ENCODE measurements at places on chromosomes 5 and 9. TPM values are rescaled to one million over a fixed set of nuclear protein-coding genes. Genes with fewer than 3 reads are reported as not detected.

TMCO6 gene
- 46.4 TPM for polyA plus RNA-seq

POLR3G gene
- 58.0 TPM for polyA plus RNA-seq

C5orf58 gene
- polyA plus RNA-seq: 5.4 TPM

KCTD16 gene
- not detected for polyA plus RNA-seq

CDKN2A gene
- not detected for polyA plus RNA-seq

TYRP1 gene
- not detected for polyA plus RNA-seq

RGMB gene
- not detected for polyA plus RNA-seq

PCDHB8 gene
- polyA plus RNA-seq: not detected

All from K562 (cell line).